ENCODE measurements at places on chromosomes 7 and 10.

- peak; percentile 36 for DNase-seq
These were observed 16.4 kb downstream of the PRKRIP1 start for GRCh38 chr7:102412548-102412947.

- DNase-seq = no peak
These were observed 77.8 kb upstream of the MGMT start for GRCh38 chr10:129389194-129389593.

- DNase-seq = peak; percentile 68
These were observed 189.9 kb upstream of the ADO start for GRCh38 chr10:62614389-62615157.

- no peak for DNase-seq
These were observed 778.5 kb downstream of the NRG3 start for GRCh38 chr10:82653244-82654155.

- no peak for DNase-seq
These were observed 5.8 kb upstream of the CYP2C18 start for GRCh38 chr10:94677691-94678090.

GRCh38 chr10:57884965-57885617 is 382.6 kb downstream of the IPMK start:
- no peak for DNase-seq

DNA sequence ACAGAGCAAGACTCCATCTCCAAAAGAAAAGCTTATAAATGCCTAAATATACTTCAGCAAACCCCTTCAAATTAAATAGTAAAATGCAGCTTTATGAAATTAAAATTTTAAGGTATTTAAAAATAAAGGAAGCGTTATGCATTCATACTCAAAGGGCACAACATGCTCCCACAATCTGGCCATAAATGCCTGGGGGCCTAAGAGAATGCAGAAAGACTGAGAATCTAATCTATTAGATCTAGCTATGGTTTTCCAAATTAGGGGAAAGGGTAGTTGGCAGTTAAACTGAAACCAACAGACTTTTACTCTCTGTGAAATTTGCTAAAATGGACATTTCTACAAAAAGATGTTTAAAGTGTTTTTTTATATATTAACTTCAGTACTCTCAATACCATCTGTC is 40.6 kb downstream of the SORBS1 start:
- DNase-seq = no peak

- no peak for DNase-seq
These were observed 3.3 kb downstream of the AVPI1 start for GRCh38 chr10:97683556-97684367.

DNA sequence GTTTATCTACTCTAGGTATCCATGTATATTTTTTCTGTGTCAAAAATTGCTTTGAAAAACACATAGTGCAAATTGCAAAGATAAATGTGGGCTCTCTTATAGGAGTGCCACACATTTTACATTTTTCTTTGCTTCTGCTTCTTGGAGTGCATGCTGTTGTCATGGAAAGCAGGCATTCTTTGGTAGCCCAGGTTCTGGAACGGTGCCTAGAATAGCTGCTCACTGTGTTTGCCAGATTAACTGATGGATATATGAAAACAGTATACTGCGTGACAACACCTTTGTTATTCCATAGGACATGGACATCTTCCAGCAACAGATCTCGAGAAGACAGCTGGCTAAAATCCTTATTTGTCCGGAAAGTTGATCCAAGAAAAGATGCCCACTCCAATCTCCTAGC is 13.4 kb downstream of the NIPSNAP2 start:
- DNase-seq = no peak

- no peak for DNase-seq
These were observed 69.3 kb downstream of the HIPK2 start for GRCh38 chr7:139708541-139708940.

GRCh38 chr7:112806156-112806555 is 16.0 kb upstream of the TMEM168 start:
- no peak for DNase-seq

- no peak for DNase-seq
These were observed 92.8 kb downstream of the TCF7L2 start for GRCh38 chr10:113042868-113043267.

- no peak for DNase-seq
These were observed 12.2 kb upstream of the DNAAF5 start for GRCh38 chr7:714251-714671.

- no peak for DNase-seq
These were observed 36.0 kb upstream of the OTUD1 start for GRCh38 chr10:23402856-23403255.
